ENCODE measurements at places on chromosomes 16 and 17. TPM values are rescaled to one million over a fixed set of nuclear protein-coding genes. Genes with fewer than 3 reads are reported as not detected.

Gene SPAG9
- total RNA-seq = 62.4 TPM

Gene IGSF6
- total RNA-seq = 0.56 TPM

DNA sequence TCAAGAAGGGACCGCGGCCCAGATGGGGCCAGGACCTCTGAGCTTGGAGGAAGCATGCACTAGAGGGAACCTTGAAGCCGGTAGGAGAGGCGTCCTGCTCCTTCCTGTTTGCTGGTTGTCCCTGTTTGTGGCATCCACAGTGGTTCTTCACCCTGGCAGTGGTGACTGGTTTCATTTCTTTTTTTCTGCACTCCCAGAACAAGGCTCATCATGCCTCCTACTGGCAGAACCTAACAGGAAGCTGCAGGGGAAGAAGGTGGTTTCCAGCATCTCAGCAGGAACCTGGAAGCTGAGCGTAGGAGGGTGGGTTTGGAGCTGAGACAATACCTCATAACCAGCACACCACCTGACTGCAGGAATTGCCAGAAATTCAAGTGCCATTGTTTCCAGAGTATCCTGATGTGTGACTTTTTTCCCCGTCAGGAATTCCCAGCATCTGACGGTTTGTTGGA lies 5.8 kb downstream of the TMEM231 start:
- DNase-seq = peak; percentile 81

Gene SMIM36
- not detected for total RNA-seq

DNA sequence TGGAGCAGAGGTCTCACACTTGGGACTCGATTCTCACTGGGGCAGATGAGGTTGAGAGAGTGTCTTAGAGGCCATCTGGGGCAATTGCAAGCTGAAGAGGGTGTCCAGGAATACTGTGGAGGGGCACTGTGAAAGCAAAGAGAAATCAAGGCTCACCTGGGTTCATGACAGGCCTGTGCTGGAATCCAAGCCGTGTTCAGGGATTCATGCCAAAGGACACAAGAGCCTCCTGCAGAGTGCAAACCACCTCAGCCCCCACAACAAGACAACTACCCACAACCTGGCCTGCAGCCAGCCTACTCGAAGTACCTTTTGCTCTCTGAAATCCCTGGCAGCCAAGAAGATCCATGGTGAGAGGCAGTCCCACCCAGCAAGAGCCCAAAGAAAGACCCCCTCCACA lies 2334.2 kb downstream of the TP53TG3F start:
- no peak for DNase-seq

Gene RNF43
- total RNA-seq = not detected
